ENCODE measurements at places on chromosomes 1 and 21. TPM values are rescaled to one million over a fixed set of nuclear protein-coding genes. Genes with fewer than 3 reads are reported as not detected.

- H3K4me3 ChIP-seq = peak overlapping the region; percentile 36
- no peaks in the 10 kb centered on the region for H3K4me1 ChIP-seq
- no peaks in the 10 kb centered on the region for H3K36me3 ChIP-seq
- H3K27ac ChIP-seq = no peak overlapping the region
- no peaks in the 10 kb centered on the region for H3K27me3 ChIP-seq
- no peak for DNase-seq
Measured at GRCh38 chr1:85992791-85993190, 163.8 kb downstream of the COL24A1 start.

DNA sequence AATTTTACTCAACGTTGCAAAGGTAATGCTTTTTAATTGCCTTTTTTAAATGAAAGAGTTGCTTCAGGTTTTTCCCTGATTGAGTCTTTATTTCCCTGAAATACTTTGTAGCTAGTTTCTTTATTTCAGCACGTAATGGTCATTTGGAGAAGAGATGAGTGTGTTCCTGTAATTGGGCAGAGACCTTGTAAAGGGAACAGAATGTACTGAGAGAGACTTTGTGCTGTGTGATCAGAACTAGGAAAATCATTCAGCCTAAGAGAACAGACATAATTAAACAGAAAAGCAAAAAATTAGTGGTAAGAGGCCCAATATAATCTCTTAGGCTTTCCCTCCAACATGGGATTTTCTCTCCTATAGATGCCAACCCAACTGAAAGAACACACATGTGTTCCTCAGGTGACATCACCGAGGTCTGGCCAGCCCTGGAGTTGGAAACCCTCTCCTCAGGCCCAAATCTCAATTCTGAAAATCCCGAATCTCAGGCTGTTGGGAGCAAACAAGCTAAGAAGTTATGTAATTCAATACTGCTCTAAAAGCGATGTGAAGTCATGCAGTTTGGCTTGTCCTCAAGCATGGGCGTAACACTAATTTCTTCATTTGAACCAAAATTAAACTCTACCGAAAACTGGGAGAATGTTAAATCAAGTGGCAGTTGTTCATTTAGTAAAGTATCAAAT is 102.0 kb downstream of the TGFB2 start:
- H3K4me1 ChIP-seq = no peaks in the 10 kb centered on the region
- H3K27ac ChIP-seq = peak overlapping the region; percentile 71
- no peaks in the 10 kb centered on the region for H3K36me3 ChIP-seq
- DNase-seq = peak; percentile 26
- H3K27me3 ChIP-seq = no peaks in the 10 kb centered on the region
- H3K4me3 ChIP-seq = no peak overlapping the region

DNA sequence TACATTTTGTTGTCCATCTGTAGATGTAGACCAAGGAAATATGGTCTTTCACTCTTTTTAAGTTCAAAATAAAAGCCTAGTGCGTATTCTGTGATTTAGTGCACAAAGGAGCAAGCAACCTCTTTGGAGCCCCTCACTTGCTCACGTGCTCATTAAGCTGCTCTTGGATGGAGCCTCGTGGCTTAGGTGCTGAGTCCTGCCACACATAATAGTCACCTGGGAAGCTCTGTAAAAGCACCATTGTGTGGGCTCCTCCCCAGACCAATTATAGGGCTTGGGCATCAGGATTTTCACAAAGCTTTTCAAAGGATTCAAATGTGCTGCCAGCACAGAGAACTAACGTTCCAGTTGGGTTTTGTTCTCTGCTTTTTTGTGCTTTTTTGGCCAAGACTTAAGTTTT is 85.0 kb downstream of the PCP4 start:
- no peaks in the 10 kb centered on the region for H3K36me3 ChIP-seq
- no peak overlapping the region for H3K4me3 ChIP-seq
- H3K4me1 ChIP-seq = no peaks in the 10 kb centered on the region
- H3K27ac ChIP-seq = no peak overlapping the region
- peaks cover 35% of the 10 kb centered on the region for H3K27me3 ChIP-seq

GRCh38 chr1:89688607-89689006 is 55.7 kb downstream of the LRRC8C start:
- peaks cover 31% of the 10 kb centered on the region for H3K36me3 ChIP-seq
- H3K4me1 ChIP-seq = peaks cover 43% of the 10 kb centered on the region
- no peak overlapping the region for H3K4me3 ChIP-seq
- no peak overlapping the region for H3K27ac ChIP-seq
- H3K27me3 ChIP-seq = no peaks in the 10 kb centered on the region

The CNKSR1 gene
- total RNA-seq = 1.8 TPM

DNA sequence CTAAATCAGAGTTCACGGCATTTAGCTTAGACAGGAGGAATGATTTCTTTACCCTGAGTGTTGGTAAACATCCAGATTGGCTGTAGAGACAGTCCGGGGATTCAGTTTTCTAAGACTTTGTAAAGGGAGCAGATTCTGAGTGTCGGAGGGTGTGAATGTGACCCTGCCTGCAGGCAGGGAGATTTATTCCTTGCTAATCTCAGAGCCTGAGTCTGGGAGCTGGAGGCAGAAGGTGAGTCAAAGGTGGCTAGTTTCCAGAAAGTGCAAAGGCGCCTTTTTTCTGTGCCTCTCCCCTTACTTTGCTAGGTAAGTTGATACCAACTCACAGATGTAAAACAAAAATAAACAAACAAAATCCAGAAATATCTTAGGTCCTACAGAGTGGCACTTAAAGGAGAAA is 11.7 kb downstream of the ATP1B1 start:
- peaks cover 93% of the 10 kb centered on the region for H3K4me1 ChIP-seq
- peak overlapping the region; percentile 97 for H3K27ac ChIP-seq
- no peaks in the 10 kb centered on the region for H3K27me3 ChIP-seq
- no peak overlapping the region for H3K4me3 ChIP-seq
- DNase-seq = no peak

DNA sequence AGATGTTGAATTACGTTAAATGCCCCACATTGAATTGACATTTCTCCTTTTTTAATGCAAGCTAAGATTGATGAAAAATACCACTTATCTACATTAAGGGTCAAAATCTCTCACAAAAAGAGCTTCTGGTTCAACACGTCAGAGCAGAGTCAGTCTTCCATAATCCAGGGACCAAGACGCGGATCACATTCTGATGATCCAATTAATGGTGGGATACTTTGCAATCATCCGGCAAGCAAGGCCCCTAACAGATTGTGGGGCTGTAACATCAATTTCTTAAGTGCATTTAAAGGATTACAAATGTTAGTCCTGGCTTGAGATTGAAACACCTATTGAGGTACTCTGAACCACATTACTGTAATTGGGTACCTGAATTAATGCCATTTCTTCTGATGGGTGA is 120.2 kb upstream of the ESRRG start:
- no peak overlapping the region for H3K4me3 ChIP-seq
- DNase-seq = no peak
- H3K27ac ChIP-seq = no peak overlapping the region

DNA sequence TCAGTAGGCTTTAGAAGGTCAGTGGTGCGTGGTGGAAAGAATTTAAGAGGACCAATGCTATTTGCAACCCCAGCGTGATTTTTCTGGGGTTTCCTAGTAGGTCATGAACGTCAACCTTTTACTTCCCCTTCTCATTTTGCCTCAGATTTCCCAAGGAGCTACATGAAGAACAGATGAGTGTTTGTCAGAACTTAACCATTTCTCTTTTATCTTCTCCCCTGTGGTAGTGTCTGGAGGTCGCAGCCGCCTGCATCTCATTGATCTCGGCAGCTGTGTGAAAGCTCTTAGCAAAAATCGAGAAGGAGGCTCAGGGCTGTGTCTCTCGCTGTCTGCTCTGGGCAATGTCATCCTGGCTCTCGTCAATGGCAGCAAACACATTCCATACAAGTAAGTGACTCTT is 491.1 kb downstream of the KIF26B start:
- H3K27me3 ChIP-seq = peaks cover under 1% of the 10 kb centered on the region
- H3K27ac ChIP-seq = no peak overlapping the region
- H3K4me3 ChIP-seq = no peak overlapping the region

GRCh38 chr1:70353601-70354331 is 756 bp downstream of the ANKRD13C start:
- no peaks in the 10 kb centered on the region for H3K27me3 ChIP-seq
- H3K4me1 ChIP-seq = peaks cover 73% of the 10 kb centered on the region
- peak overlapping the region; percentile 94 for H3K27ac ChIP-seq
- DNase-seq = no peak

DNA sequence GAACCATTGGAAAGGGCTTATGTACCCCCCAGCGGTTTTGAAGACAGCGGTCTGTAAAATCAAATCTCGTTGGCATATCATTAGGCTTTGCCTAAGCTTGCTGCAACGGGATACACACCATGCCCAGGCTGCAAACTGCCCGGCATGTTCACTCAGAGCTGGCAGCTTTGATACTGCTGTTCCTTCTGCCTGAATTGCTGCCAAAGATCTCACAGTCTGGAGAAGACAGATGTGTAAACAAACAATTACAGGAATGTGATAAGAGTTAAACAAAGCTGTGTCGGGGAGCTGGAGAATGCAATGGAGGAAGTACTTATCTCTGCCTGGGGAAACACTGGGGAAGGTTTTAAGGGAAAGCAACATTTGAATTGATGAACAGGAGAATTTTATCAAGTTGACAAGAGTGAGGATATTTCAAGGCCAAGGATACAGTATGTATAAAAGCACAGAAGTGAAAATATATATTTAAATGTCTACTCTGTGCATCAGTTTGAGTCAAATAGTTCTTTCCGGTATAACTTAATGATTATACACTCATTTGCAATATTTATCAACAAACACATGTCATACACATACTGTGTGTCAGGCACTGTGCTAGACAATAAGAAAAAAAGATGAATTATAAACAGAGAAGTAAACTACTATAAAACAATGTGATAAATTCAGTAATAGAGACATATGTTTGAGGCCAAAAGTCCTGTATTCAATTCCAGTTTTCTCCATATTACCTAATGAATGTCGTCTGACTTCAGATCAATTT is 29.9 kb downstream of the CHML start:
- no peaks in the 10 kb centered on the region for H3K27me3 ChIP-seq
- peaks cover 4% of the 10 kb centered on the region for H3K4me1 ChIP-seq
- no peak for DNase-seq

The ADGRL2 gene
- 52.5 TPM for total RNA-seq

DNA sequence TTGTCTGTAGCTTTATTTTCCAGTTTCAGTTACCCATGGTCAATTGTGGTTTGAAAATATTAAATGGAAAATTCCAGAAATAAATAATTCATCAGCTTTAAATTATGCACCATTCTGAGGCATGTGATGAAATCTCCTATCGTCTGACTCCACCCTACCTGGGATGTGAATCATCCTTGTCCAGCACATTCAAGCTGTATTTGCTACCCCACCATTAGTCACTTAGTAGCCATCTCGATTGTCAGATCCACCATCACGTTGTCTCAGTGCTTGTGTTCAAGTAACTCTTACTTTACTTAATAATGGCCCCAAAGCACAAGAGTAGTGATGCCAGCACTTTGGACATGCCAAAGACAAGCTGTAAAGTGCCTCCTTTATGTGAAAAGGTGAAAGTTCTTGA is 4.0 kb downstream of the STPG1 start:
- H3K27ac ChIP-seq = no peak overlapping the region
- no peaks in the 10 kb centered on the region for H3K36me3 ChIP-seq
- H3K27me3 ChIP-seq = no peaks in the 10 kb centered on the region
- no peak for DNase-seq

- H3K27me3 ChIP-seq = peaks cover 13% of the 10 kb centered on the region
- H3K27ac ChIP-seq = no peak overlapping the region
- no peak for DNase-seq
Measured at GRCh38 chr1:229034342-229034741, 236.6 kb upstream of the RAB4A start.
